ENCODE measurements at places on chromosomes 2 and 18.

- no peak for DNase-seq
Measured at GRCh38 chr2:31166925-31167324, 28.7 kb upstream of the GALNT14 start.

- no peak for DNase-seq
Measured at GRCh38 chr2:209601497-209601896, 170.1 kb upstream of the UNC80 start.

- DNase-seq, result no peak
Measured at GRCh38 chr2:230658577-230658876, 54.1 kb upstream of the CAB39 start.

GRCh38 chr2:206435742-206436141 is 7.6 kb upstream of the ADAM23 start:
- no peak for DNase-seq

- DNase-seq, result no peak
Measured at GRCh38 chr2:168734199-168734760, 68.2 kb upstream of the NOSTRIN start.

All from CD4-positive, alpha-beta T cell treated with Interleukin-2 at 100 ng/mL for 4 hours (primary cell).